ENCODE measurements at places on chromosomes 4 and X.

GRCh38 chrX:46255046-46255445 is 290.2 kb downstream of the ZNF674 start:
- no peak for DNase-seq

DNA sequence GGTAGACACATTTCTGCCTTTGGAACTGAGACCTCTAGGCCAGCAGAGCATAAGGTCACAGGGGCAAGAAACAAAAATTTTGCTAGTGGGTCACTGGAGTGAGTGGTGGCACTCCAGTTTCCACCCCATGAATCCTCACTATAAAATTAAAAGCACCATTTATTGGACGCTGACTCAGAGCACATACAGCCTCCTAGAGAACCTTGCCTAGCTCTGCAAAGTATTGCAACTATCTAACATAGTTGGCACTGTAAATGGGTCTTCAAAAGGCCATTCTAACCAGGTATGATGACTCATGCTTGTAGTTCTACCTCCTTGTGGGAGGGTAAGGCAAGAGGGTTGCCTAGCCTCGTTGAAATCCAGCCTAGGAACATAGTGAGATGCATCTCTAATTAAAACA is 25.1 kb downstream of the RRAGB start:
- no peak for DNase-seq

GRCh38 chrX:13482746-13483541 is 86.5 kb upstream of the EGFL6 start:
- DNase-seq = no peak

DNA sequence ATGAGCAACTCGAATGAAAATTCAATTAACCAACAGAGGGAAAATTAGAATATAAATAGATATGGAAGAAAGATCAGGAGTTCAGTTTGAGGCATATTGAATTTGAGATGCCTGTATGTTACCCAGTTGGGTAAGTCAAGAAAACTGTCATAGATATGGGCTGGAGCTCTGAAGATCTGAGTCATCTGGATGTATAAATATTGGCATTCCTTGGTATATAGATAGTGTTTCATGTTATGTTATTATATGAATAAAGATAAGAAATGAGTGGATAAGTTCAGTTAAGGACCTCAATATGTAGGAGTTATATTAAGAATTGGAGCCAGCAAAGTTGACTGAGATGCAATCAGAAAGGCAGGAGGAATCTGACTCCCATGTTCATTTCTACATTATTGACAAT is 543.6 kb upstream of the SMIM31 start:
- no peak for DNase-seq

- DNase-seq = no peak
Observed at GRCh38 chr4:25377572-25378436, 741 bp downstream of the ANAPC4 start.

DNA sequence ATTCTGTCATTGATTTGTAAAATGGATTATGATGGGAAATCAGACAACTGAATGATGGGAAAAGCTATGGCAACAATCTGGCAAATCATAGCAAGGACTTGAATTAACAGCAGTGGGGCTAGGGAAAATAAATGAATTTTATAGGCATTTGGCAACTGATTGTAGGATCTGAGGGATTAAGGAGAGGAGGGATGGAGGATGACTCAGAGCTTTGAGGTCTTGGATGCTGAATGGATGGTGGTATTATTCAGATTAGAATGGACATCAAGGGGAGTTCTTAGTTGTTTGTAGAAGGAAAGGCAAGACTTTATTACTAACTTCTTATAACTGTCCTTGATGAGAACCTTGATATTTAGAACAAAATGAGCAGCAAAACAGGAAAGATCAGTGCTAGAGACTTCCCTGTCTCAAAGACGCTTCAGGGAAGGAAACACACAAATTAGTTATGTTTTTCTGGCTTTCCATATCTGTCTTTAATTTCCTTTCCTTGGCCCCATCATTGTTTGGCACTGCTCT is 51.4 kb upstream of the HHIP start:
- no peak for DNase-seq

DNA sequence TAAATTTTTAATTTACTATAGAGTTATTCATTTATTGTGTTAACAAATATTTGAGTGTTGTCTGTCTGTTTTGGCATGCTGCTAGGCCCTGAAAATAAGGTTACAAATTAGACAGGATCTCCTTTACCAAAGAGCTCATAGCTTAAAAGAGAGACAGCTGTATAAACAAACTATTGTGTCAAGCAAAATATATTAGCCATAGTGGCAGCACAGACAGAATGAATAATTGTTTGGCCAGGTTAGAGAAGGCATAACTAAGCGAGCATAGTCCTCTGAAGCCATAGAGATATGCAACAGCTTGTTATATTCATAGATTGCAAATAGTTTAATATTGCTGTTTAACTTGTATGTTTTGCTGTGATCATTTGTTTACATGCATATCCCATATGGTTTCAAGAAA is 66.7 kb upstream of the NDUFC1 start:
- DNase-seq = peak; percentile 61

DNA sequence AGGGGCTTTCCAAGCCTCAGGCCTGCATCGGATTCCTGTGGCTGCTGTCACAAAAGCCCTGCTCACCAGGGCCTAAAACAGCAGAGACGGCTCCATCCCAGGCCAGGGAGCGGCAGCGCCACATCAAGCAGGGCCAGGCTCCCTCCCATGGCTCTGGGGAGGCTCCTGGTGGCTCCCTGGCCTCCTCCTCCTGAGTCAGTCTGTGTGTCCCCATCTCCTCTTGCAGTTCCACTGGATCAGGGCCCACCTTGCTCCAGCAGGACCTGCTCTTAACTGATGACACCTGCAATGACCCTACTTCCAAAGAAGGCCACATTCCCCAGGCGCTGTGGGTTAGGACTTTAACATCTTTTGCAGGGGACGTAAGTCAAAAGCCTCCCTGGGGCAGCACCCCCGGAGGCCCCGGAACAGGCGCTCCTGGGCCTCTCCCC is 51.9 kb downstream of the CPZ start:
- DNase-seq = no peak

DNA sequence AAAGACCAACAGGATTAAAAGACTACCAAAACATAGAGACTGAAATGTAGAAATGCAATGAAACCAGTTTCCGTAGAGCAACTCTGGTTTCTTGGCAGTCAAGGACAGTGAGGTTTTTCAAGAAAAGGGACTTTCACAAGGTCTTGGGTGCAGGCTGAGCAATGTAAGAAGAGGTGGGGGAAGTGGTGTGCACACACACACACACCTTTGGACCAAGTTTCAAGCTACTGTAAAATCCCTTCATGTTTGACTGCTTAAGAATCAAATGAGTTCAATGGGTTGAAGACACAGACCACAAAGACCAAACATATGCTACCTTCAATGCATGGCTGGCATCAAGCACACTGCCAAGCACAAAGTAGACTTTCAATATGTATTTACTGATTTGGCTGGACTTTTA is 17.8 kb upstream of the MCF2 start:
- DNase-seq = no peak

DNA sequence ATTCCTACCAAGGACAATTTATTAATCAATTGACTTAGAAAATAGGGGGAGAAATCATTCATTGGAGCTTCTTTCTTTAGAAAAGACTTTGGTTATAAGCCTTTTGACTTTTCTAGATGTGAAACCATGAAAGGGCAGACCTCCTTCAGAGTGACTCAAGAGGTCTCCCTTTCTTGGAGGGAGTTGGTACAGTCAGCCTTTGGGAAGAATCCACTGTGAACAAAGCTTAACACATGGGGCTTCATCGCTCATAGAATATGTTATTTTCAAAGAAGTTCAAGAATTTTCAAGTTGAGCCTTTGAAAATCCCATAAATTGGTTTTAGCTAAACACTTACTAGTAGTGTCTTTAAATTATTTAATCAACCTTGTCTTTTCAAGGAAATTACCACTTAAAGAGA is 28.0 kb downstream of the RIPPLY1 start:
- no peak for DNase-seq

- DNase-seq = no peak
Observed at GRCh38 chr4:67871867-67872266, 11.9 kb downstream of the TMPRSS11D start.

DNA sequence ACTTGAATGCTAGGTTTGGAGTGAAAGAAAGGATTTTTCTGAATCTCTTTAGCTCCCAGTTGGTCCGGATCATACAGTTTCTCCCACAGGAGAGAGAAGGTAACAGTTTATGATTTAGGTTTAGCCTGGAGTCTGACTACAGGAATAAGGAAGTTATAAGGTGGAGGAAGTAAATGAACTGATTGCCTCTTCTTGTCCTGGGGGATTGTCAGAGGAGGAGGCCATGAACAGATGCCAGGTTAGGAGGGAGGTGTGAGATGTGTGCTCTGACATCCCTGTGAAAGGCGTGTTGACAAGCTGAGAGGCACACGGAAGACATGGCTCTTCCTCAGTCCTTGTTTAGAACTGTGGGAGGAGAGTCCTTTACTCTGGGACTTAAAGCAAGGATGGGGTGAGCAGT is 64.4 kb downstream of the CHRNA9 start:
- no peak for DNase-seq

DNA sequence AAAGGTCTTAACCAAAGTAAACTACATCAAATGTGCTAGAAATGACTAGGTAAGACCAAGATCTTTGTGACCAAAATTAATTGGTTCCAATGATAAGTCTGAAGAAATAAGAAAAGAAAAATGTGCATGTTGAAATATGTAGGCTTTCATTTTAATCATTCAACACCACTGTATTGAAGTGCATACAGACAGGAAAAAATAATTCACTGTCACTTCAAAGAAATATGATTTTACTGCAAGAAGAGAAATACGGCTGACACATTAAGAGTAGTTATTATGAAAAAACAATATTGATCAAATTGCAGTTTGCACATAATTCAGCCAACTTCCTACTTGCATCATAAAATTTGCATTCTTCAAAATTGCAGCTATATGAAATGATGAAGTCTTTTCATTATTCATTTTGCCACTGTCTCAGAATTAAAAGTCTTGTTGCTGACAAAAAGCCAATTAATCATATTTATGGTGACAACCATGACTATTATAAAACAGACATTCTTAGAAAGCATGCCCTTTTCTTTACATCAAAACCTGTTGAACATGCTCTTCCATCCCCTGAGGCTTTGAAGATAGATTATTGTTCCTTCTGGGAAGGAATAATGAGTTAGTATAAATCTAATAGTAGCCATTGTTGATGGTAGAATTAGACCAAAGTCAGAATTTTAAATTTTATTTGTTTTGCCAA is 405.9 kb upstream of the MAD2L1 start:
- no peak for DNase-seq

- no peak for DNase-seq
Observed at GRCh38 chr4:55661398-55662056, 25.4 kb upstream of the NMU start.

DNA sequence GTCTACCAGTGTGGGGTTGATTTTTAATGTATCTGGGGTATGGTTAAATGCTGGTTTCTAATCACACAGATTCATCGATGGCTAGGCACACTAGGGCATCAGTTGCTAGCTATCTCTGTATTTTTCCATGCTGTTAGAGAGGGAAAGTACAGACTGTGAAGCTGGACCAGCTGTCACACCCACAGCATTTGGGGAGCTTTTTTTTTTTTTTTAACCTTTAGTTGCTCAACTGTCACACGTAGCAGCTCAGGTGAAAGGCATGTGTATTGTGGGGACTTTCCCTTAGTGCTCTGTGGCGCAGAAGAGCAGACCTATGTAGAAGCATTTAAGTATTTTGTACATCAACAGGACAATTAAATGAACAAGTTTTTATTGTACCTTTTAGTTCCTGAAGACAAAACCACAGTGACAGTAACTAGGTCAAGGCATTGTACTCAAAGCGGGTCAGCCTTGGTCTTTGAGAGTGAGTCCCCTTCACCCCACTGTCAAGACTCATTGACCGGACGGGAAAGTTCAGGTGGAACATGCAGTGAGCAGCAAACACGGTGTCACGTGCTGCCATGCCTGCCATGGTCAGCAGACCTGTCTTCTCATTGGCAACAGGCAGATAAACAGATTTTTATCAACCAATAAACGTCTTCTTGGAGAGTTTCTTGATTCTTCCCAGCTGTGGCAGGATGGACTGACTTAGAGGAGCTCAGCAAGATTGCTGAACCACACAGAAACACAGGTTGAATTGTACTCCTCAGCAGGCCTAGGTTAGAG is 65.3 kb downstream of the CASP3 start:
- no peak for DNase-seq

DNA sequence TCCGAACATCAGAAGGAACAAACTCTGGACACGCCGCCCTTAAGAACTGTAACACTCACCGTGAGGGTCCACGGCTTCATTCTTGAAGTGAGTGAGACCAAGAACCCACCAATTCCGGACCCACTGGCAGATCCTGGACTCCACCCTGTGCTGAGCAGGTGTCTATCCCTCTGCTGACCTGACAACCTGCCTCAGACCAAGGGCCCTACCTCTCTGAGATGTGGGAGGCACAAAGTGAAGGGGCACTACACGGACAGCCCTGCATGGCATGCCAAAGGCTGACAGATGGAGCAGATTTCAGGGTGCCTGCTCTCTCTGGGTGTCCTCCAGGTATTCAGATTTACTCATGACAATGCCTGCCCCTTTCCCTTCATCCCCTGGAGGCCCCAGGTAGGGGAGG is 14.0 kb upstream of the HSFX1 start:
- no peak for DNase-seq

- no peak for DNase-seq
Observed at GRCh38 chrX:14440106-14440505, 89.2 kb upstream of the GLRA2 start.

- DNase-seq = no peak
Observed at GRCh38 chr4:14218641-14219040, 591.1 kb upstream of the BOD1L1 start.

DNA sequence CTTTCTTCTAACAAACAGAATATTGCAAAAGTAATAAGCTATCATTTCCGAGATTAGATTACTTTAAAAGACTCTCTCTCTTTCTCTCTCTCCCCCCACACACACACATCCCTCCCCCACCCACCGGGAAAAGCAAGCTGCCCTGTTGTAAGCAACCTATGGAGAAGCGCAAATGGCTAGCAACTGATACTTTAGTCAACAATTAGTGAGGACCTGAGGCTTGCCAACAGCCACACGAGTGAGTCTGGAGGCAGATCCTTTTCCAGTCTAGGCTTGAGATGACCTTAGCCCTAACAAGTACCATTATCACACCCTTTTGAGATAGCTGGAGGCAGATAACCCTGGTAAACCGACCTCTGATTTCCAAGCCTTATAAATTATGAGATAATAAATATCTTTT is 19.7 kb upstream of the ADGRL3 start:
- DNase-seq = no peak

DNA sequence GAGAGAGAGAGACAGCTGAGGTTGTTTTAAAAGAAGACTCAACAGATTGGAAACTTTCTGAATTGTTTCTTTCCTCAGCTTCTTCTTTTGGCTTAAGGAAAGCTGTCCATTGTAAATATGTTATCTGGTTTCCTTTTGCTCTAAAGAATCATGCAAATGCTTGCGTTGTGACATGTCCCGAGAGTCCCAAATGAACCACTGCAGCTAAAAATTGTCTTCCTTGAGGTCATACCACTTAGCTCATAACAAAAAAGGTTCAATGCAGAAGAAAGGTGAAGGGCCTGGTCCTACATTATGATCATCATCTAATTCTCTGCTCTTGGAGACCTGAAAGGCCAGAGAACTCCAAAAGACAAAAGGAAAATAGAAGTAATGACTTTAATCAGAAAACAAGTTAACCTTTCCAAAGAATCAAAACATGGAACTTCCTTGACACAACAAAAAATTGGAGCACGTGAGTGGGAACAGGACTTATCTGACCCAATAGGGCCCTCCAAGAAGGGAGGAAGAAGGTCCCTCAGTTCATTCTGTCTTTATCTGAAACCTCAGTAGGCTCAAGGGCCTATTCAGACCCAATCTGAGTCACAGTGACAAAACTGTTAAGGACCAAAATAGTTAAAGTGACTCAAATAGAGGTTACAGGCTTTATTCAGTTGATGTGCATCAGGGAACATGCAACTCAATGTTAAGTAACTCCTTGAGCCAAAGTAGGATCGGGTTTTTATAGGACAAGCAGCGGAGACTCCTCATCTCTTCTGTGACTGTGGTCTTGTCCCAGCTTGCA is 14.7 kb upstream of the VSIG1 start:
- DNase-seq = no peak
